Brain microvascular endothelial cell (primary cell): ENCODE measurements at places on chromosomes 7 and 10.

DNA sequence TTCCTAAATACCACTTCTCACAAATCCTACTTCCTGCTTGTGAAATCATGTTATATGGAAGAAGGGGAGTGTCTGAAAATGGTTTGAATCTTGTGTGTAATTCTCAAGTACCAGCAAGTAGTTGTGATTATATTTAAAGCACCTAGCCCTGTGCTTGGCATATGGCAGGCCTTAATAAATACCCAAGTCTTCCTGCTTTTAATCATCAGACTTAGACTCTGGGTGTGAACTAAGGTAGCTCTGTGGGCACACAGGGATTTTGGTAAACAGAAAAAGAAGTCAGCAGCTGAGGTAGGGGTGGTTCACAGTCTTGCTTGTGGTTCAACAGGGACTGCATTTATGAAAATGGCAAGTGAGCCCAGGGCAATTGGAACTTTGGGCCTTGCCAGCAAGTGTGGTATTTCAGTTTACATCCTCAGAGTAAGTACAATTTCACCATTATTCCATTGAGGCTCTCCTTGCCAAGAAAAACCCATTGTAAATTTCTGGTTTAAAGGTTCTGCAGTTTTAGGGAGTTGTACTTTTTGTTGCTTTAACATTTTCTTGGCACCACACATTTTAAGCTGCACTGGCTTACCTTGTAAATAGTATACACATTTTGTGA, 215.5 kb downstream of the AUTS2 start:
- DNase-seq = no peak

DNA sequence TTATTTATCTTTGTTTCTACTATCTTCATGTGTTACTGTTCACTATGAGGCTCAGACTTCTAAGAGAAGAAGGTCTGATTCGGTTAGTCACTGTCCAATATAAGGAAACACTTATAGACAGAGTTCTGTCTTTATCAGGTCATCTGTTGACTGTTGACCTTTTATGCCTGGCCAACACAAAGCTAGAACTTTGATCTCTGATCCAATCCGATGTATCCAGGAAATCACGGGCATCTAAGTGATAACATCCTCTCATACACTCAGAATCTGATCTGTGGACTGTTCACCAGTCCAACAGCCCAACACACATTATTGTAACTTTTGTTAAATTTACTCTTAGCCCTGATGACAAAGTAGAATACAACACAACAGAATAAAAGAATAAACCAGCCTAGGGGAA, 114.6 kb downstream of the SRI start:
- no peak for DNase-seq

- peak; percentile 36 for DNase-seq
Observed at GRCh38 chr10:114715171-114715670, 57.1 kb upstream of the ABLIM1 start.

- DNase-seq = no peak
Observed at GRCh38 chr10:125056161-125057132, 103.9 kb downstream of the CTBP2 start.

GRCh38 chr10:32059472-32059871, 3.2 kb upstream of the KIF5B start:
- no peak for DNase-seq
